ENCODE measurements at places on chromosomes 7 and 10.

GRCh38 chr7:151705636-151706276, 171.2 kb downstream of the PRKAG2 start:
- no peak for DNase-seq

GRCh38 chr7:2124604-2125345, 108.0 kb downstream of the MAD1L1 start:
- no peak for DNase-seq

DNA sequence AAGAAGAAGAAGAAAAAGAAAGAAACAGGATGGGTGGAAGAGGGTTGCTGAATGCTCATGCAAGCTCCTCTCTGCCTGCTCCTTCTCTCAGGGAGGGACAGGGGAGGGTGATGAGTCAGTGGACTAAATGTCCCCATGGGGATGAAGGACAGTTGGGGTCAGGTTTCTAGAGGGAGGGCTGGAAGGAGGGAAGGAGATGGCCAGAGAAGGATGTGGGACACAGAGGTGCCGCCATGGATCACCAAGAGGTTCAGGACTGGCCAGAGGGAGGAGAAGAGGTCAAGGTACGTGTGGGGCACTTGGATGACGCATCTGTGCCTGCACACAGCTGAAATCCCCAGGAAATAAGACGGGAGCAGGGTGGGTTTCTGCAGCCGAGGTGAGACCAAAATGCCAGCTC, 88.9 kb upstream of the GTF2I start:
- DNase-seq, result no peak

DNA sequence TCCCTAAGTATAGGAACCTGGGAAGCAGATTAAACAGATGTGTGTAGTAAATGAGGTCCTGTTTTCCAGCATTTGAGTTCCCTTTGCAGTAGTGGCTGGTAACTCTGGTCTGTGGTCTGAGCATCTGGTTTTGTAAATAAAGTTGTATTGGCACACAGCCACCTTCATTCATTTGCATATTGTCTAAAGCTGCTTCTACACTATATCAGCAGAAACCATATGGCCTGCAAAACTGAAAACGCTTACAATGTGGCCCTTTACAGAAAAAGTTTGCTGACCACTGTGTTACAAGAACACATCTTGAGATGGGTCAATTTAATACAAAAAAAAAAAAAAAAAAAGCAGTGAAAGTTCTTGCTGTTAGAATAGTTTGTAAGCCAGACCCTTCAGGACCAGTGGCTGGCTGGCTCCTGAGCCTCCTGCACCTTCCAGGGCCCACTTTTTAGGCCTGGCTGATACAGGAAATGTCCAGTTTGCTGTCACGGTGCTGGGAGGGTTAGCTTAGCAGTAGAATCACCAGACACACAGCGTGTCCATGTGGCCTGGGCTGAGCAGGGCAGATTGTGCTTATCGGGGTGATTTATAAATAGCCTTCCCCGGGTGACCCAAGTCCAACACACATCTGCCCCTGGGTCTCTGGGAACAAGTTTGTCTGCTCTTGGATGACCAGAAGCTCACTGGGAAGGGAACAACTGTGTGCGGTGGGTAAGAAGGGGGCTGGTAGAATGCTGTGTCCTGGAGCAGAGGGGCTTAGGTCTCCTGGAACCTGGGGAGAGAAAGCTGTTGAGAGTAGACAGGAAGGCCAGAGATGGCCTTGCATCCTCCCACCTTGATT, 1.4 kb downstream of the C10orf71 start:
- DNase-seq, result no peak

GRCh38 chr7:143256932-143257331, 6.3 kb upstream of the GSTK1 start:
- no peak for DNase-seq

DNA sequence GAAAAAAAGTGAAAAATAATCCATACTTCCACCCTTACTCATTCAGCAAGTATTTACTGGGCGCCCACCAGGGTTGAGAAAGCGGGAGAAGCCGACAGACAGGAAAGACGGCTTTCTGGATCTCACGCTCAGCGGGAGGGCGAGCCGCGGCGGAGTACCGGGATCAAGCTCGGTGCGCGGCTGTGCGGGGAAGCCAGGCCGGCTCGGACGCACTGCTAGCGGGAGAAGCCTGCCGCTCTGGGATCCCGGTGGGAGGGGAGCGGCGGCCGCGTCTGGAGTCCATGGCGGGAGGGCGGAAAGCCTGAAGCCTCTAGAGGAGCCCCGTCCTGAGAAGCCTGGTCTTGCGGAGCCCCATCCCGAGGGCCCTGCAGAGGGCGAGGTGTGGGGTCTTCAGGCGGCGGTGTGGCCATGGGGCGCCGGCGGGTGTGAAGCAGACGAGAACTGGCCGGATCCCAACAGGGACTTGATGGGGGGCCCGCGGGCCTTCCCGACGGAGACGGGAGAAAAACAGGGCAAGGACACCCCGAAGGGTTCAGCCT, 82.9 kb downstream of the VIPR2 start:
- no peak for DNase-seq

DNA sequence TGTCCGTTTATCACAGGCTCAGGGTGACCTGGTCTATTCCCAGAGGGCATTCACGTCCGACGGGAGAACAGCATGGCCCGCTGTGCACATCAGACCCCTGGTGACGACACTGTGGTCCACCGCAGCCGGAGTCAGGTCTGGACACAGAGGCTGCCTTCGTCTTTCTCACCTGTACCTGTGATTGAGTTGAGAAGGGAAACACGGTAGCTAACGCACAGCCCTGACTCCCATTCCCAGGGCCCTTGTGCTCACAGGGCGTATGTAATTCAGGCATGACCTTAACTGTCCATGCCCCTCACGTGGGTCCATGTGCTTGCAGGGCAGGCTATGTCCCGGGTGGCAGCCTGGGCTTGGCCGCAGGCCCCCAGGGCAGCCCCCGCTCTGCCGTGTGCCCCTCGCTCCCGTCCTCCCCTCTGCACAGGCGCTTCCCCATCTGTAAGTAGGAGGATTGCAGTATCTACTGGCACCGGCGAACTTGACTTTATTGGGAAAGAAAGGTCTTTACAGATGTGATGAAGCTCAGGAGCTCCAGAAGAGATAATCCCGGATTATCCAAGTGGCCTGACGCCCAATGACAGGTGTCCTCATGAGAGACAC, 221.3 kb upstream of the TCERG1L start:
- no peak for DNase-seq

GRCh38 chr10:30598105-30598776, 31.3 kb downstream of the LYZL2 start:
- no peak for DNase-seq

- DNase-seq, result no peak
These were observed 443.5 kb downstream of the DNAJB6 start for GRCh38 chr7:157780312-157780711.

DNA sequence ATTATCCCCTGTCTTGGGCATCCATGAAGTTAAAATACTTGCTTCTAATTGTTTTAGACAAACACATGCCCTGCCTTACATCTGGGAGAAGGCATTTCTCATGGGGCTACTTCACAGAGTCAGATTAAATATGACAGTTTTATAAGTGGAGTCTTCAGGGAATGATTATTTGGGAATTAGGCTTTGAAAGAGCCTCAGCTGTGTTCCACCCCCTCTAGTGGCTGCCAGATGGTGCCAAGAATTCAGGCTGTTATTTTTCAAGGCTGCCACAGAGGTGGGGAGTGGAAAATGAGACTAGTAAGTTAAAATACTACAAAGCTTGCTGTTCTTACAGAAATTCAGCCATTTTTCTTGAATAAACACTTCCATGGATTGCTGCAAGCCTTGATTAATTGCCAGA, 45.8 kb upstream of the DNAH11 start:
- no peak for DNase-seq

- no peak for DNase-seq
These were observed 408.8 kb upstream of the SEMA3C start for GRCh38 chr7:81327468-81328266.

- no peak for DNase-seq
These were observed 96.1 kb upstream of the PLXNA4 start for GRCh38 chr7:132672200-132672990.

GRCh38 chr10:28467615-28468014, 65.3 kb upstream of the WAC start:
- DNase-seq, result no peak

GRCh38 chr10:85510682-85511081, 855.9 kb downstream of the GRID1 start:
- no peak for DNase-seq

GRCh38 chr10:1706711-1707110, 30.6 kb downstream of the ADARB2 start:
- DNase-seq, result no peak

DNA sequence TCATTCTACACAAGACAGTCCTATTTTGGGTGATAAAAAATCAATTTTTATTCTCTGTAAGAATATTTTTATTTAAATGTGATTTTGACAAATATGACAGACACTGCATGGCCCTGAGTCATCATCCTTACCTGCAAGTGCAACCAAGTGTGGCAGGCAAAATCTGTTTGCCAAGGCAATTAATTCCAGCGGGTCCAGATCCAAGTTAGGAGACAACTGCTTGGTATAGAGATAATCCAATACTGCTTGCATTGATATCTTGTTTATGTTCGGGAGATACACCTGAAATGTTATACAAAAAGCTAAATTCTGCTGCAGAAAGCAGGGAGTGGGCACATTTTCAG, 66.2 kb downstream of the RHOBTB1 start:
- no peak for DNase-seq

GRCh38 chr7:30147223-30147622, 12.4 kb downstream of the MTURN start:
- no peak for DNase-seq

- DNase-seq, result no peak
These were observed 370.8 kb downstream of the CDC14C start for GRCh38 chr7:49295146-49295545.

DNA sequence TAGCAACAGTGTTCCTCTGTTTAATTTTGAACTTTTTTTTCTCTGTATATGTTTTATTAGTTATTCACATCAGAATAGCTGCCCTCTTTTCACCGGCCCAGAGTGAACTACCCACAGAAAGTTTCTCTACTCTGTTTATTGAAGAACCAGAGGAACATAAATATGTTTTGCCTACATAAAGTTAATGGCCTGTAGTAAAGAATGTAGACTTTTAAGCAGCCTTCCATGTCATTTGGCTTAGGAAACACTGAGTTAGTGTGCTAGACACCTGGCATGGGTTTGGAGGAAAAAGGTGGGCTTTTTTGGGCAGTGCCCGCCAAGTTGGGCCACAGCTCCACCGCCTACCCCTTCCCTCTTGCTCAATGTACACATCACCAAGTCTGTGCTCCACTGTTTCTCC, 8.9 kb upstream of the MEST start:
- no peak for DNase-seq

DNA sequence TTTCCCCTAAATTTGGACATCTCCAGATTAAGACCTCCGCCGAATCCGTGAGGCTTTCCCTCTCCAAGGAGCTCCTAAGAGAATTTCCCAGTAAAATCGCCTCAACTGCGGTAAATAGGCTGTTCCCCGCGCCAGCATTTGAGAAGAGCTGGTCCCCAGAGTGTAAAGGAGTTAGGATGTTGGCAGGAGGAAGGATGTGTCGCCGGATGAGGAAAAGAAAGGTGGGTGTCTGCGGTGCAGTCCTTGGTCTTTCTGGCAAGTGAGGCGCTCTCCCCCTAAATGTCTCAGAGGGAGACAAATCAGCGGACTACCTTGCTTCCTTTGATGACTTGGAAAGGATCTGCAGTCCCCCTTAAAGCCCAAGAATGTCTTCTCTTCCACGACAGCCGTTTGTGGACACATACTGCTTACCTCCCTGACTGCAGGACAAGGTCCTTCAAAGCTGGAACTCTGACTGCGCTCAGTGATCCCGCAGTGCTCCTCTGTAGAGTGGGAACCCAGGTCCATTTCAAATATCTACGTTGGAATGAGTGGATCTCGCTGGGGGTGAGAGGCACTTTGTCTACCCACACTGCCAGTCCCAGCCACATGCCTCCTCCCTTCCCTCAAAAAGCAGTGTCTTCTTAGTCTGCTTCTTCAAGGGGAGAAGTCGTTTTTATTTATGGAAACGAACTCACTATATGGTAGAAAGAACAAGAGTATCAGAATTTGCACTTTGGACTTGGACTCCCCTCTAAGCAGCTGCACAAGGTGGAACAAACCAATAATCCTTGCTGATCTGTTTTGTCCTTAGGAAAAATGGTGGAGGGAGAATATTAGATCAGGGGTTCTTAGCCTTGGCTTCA, 1.1 kb upstream of the DLG5 start:
- no peak for DNase-seq

GRCh38 chr10:75422913-75423312, 8.5 kb upstream of the LRMDA start:
- DNase-seq, result no peak

- no peak for DNase-seq
These were observed 166.5 kb upstream of the RHEB start for GRCh38 chr7:151686016-151686766.

GRCh38 chr10:32600317-32600716, 154.4 kb downstream of the CCDC7 start:
- DNase-seq, result no peak

DNA sequence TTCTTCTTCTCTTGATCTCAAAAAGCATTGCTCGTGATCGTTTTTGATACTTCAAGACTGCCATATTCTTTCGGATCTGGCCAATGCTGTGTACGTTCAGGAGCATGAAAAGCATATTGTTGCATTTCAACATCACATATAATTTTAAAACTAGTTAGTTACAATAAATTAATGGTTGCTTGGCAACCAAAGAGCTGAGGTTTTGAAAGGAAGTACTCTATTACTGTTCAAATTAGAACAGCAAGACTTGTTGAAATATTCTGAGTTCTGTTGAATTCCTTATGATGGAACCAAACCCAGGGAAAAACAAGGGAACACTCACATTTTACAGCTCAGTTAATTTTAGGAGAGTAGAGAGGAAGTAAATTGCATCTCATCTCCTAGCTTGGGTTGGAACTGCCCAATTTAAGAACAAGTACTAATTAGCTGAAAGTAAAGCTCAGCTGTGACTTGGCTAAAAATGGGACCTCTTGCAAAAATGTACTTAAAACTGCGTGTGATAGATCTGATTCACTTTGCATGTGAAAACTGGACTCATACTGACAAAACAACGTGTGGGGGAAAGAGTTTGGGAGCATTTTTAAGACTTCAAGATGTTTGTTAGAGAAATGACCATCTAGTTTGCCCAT, 21.2 kb downstream of the OR9A2 start:
- no peak for DNase-seq

GRCh38 chr7:26485367-26485934, 193.8 kb downstream of the SNX10 start:
- no peak for DNase-seq

GRCh38 chr7:126658684-126659083, 594.1 kb downstream of the GRM8 start:
- DNase-seq, result no peak

DNA sequence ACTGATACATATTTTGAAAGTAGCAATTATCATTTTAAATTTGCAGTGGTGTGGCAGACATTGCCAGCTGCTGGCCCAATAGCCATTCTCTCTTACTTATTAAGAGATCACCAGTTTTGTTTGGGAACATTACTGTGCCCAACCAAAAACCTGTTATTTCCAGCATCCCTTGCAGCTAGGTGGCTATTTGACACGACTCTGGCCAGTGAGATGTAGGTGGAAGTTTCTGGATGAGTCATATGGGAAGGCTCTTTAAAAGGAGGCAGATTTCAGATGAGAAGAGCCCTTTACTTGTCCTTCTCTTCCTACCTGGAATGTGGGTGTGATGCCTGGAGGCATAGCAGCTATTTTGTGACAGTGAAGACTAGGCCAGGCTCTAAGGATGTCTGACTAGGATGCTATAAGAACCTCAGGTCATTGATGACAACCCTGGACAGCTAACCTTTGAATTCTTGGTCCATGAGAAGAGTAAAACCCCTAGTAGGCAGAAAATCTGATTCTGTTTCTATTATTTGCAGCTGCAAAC, 77.9 kb downstream of the CARD11 start:
- DNase-seq, result no peak
